ENCODE measurements at places on chromosomes 6 and 20. TPM values are rescaled to one million over a fixed set of nuclear protein-coding genes. Genes with fewer than 3 reads are reported as not detected.

GRCh38 chr6:100035873-100036653, 42.0 kb upstream of the MCHR2 start:
- H3K4me1 ChIP-seq = peaks cover 7% of the 10 kb centered on the region
- H3K27ac ChIP-seq = no peak overlapping the region
- no peak overlapping the region for H3K4me3 ChIP-seq
- no peak for DNase-seq
- H3K27me3 ChIP-seq = no peaks in the 10 kb centered on the region
- H3K36me3 ChIP-seq = no peaks in the 10 kb centered on the region

Gene SPATA25
- 0.30 TPM for total RNA-seq

Gene UBR2
- total RNA-seq = 36.2 TPM

GRCh38 chr6:13302291-13302690, 26.0 kb downstream of the TBC1D7 start:
- peaks cover 55% of the 10 kb centered on the region for H3K36me3 ChIP-seq
- peak overlapping the region; percentile 70 for H3K27ac ChIP-seq
- H3K4me3 ChIP-seq = no peak overlapping the region
- no peak for DNase-seq
- peaks cover 26% of the 10 kb centered on the region for H3K4me1 ChIP-seq

GRCh38 chr20:11716239-11716944, 201.3 kb upstream of the BTBD3 start:
- DNase-seq = no peak
- H3K4me3 ChIP-seq = no peak overlapping the region
- no peaks in the 10 kb centered on the region for H3K36me3 ChIP-seq

- H3K4me1 ChIP-seq = no peaks in the 10 kb centered on the region
- no peaks in the 10 kb centered on the region for H3K36me3 ChIP-seq
- H3K27me3 ChIP-seq = no peaks in the 10 kb centered on the region
- H3K4me3 ChIP-seq = no peak overlapping the region
- no peak overlapping the region for H3K27ac ChIP-seq
- no peak for DNase-seq
Observed at GRCh38 chr6:163008186-163008585, 280.4 kb downstream of the PACRG start.

- H3K27ac ChIP-seq = no peak overlapping the region
- no peak for DNase-seq
- H3K36me3 ChIP-seq = no peaks in the 10 kb centered on the region
- no peaks in the 10 kb centered on the region for H3K4me1 ChIP-seq
- H3K27me3 ChIP-seq = peaks cover 10% of the 10 kb centered on the region
- no peak overlapping the region for H3K4me3 ChIP-seq
Observed at GRCh38 chr20:56748476-56749377, 119.6 kb downstream of the TFAP2C start.

- no peak for DNase-seq
- H3K4me1 ChIP-seq = peaks cover 3% of the 10 kb centered on the region
- H3K27me3 ChIP-seq = peaks cover 1% of the 10 kb centered on the region
- no peak overlapping the region for H3K4me3 ChIP-seq
- H3K36me3 ChIP-seq = no peaks in the 10 kb centered on the region
Observed at GRCh38 chr6:3801960-3802359, 47.2 kb upstream of the FAM50B start.

Data from activated CD4-positive, alpha-beta memory T cell treated with anti-CD3 and anti-CD28 coated beads, Interleukin-2, amount 10 ng/mL, durations not matched to agents 7 days and 5 days (primary cell).